ENCODE measurements at places on chromosomes 5 and 9.

DNA sequence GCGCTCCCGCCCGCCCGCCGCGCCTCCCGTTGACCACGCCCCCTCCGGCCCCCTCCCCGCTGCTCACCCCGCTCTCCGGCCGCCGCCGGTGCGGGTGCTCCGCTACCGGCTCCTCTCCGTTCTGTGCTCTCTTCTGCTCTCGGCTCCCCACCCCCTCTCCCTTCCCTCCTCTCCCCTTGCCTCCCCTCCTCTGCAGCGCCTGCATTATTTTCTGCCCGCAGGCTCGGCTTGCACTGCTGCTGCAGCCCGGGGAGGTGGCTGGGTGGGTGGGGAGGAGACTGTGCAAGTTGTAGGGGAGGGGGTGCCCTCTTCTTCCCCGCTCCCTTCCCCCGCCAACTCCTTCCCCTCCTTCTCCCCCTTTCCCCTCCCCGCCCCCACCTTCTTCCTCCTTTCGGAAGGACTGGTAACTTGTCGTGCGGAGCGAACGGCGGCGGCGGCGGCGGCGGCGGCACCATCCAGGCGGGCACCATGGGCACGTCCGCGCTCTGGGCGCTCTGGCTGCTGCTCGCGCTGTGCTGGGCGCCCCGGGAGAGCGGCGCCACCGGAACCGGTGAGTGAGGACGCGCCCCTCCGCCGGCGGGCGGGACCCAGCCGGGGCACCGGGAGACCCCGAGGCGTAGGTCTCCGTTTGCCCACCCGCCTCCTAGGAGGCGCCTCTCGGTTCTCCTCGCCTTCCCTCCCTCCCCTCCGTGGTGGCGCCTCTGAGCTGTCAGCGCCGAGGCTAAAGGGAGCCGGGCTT is at the start of gene VLDLR:
Gene VLDLR, plus strand, starts transcription at position 66 of the 739 bp plus-strand sequence. Its CDS starts 403 bp downstream, at position 469.
- peak; percentile 24 for DNase-seq

DNA sequence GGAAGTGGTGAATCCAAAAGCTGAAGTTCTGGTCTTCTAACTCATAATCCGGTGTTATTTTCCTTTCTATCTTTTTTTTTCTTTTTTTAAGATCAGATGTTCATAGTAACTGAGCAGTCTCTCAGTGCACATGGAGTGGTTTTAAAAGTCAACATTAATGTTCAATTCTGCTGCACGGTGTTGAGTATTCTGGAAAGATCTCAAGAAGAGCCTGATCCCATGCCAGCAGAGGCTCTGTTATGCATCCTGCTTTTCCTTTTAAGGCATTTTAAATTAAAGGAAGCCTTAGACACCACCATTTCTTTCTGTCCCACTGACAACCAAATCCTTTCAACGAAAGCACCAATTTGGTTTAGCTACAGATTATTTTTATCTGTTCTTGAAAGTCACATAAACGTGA is 33.4 kb downstream of the SEMA5A start:
- DNase-seq, result no peak

DNA sequence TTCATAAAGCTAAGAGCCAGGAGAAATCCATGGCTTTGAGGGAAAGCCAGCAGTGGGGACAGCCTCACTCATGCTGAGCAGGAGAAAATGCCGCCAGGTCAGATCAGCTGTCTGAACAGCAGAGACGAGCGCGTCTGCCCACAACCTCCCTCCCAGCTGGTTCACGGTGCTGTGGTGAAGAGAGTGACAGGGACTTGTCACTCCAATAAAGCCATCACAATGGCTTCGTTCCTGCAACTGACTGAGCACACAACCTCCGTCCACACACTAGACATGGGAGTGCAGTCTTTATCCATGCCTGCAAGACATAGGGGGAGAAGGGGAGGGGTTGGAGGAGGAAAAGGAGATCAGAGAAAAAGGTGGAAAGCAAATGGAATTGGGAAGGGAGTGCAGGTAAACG is 206.9 kb downstream of the GABBR2 start:
- no peak for DNase-seq

DNA sequence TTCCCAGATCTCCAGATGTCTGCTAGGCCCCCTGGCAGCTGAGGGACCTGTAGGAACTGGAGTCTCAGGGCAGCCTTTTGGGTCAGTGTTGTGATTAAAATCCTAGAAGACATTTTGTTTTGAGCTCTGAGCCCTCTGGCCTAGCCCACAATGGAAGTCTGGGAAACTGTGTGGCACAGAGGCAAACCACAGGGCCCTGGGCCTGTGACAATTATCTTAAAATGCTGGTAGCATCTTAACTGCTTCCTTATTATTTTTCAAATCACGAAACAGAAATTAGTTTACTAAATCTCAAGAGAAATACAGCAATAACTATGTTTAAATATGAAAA is 125.5 kb downstream of the STARD4 start:
- DNase-seq, result no peak

GRCh38 chr9:116435706-116436105 is 251.4 kb upstream of the TRIM32 start:
- no peak for DNase-seq

- DNase-seq, result no peak
Observed at GRCh38 chr9:6905850-6906375, 148.1 kb downstream of the KDM4C start.

DNA sequence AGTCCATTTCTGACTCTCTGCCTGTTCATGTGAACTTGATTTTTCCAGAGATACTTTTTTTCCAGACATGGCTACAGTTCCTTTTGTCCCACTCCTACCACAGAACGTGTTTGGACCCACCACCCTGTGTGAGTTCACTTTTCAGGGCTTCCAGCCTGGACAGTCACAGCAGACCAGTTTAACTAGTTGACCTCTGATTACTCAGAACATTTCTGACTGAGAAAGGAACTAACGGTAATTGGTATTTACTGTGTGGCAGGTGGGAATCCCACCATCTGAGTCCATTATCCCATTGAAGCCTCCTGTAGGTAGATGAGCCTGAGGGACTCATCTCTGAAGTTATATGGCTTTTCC is 210.1 kb downstream of the GOLPH3 start:
- DNase-seq, result no peak

DNA sequence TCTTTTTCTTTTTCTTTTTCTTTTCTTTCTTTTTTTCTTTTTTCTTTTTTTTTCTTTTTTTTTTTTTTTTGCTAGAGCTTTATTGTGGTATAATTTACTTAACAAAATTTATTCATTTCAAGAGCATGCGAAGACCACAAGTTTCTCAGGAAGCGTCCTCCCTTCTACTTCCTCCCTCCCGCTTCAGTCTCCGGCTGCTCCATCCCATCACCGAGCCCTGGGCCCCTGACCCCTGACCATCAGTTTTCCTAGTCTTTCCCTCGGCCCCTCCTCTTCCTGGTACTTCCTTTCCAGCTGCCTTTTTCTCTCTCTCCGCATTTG is 34.7 kb downstream of the C9orf152 start:
- no peak for DNase-seq

GRCh38 chr9:21812946-21813568 is 10.6 kb downstream of the MTAP start:
- peak; percentile 60 for DNase-seq

DNA sequence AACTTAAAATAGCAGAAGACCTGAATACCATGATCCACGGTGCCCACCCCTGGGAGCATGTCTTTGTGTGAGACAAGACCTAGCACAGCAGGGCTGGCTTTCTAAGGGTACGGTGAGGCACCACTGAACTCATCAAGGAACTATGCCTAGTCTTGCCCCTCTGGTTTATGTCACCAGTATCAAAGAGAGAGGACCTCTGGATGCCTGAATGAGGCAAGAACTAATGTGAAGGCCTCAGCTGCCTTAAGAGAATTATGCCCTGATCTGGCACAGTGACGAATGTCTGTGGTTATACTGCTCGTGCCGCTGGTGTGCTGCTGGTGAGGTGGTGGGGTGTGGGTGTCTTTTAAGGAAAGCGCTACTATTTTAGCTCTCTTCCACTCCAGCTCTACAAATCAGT is 23.0 kb downstream of the NREP start:
- peak; percentile 8 for DNase-seq

DNA sequence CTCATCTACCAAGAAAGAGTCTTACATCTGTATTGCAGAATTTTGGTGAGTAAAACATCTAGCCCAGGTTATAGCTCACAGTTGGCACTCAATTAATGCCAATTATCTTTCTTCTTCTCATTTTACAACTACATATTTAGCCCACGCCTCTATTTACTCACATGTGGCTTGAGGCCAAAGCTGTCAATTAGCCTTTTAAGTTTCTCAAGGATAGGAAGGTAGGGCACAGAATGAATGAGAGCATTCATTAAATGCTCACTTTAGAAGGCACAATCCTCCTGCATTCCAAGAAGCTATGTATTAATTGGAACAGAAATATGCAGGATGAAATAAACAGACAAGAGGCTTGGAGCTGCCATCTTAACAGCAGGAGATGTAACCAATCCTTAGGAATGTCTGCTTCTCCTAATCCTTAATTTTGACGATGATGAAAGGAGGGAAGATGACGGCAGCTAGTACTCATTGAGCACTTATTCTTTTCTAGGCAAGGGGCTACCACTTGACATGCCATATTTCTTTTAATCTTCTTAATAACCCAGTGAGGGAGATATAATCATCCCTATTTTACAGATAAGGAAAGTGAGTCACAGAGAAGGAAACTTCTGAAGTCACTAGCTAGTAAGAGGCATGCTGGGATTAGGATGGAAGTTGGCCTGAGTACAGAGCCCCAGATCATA is 30.8 kb upstream of the PANK3 start:
- no peak for DNase-seq

DNA sequence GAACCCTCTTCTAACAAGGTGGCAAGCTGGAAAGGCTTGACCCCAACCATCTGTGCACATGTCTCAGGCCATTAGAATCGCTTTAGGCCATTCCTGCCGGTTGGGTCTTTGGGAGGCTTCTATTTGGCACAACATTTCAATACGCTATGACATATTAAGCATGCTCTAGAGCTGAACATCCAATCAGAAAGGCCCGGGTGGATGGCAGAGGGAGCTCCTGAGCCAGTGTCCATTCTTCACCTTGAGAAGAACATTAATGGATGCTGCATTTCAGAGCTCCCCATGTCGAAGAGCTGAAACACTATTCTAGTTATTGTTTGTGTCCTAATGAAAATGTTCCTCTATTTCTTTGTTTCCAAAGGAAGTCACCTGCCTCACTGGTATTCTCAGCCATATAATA is 12.8 kb downstream of the SPATA9 start:
- no peak for DNase-seq

DNA sequence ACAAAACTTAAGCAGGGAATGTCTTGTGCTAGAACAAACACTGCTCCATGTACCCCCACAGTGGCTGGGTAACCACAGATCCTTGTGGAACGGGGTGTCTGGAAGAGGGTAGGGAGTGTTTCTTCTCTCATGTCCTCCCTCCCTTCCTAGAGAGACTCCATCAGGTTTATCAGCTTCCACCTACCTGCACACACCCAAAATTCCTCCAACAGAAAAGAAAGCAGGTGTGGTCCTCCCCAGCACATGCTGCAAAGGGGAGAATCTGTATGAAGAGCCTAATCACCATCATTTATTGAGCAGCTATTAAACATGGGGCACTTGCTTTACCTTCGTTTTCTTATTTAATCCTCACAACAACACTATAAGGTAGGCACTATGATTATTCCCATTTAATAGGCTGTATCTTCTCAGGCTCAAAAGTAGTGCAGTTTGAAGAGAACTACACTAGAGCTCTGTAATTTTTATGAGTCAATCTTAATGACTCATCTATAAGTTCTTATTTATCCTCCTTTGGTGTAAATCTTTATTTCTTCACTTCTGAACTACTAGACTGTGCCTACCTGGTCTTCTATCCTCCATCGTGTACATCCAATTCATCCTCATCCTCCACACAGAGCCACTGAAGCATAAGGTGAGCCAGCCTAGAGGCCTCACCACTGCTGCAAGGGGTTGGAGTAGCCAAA is 31.6 kb downstream of the C9orf40 start:
- DNase-seq, result no peak

DNA sequence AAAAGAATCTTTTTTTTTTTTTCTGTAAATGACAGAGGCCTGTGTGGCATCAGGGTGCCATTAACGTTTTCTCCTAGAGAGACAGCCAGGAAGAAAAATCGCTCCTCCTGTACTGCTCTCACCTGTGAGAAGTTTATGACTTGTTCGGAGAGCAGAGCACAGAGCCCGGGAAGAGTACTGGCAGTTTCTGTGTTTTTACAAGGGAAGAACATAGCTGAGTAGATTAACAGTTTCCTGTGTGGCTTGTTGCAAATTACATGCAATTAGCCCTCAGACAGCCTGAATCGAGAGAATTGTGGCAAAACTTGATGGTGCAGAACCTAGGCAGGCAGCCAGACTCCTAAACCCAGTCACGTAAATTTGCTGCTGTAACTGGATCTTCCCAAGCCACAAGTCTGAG is 32.1 kb downstream of the PRKACG start:
- DNase-seq, result no peak

DNA sequence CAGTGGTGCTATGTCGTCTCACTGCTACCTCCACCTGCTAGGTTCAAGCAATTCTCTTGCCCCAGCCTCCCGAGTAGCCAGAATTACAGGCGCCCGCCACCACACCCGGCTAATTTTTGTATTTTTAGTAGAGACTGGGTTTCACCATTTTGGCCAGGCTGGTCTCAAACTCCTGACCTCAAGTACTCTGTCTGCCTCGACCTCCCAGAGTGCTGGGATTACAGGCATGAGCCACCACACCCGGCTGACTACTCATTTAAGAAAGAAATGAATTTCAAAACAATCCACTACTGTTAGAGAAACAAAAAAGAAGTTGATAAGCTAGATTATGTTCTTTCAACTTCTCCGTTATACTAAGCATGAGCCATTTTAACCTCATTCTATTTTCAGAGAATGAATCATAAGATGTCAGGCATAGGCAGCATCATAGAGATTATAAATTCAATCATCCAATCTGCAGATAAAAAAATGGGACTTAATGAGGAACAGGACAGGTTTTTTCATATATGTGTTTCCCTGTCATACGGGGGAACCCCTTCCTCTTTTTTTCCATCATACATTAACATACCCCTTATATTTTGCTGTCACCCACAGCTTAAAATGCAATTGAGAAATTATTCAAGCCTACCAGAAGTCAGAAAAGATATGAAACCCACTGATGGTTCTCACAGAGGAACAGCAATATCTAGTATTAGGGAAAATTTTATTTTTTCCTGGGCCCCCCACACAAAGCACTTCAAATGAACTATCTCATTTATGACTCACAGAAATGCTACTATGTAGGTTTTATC is 26.5 kb upstream of the ADRB2 start:
- peak; percentile 32 for DNase-seq

DNA sequence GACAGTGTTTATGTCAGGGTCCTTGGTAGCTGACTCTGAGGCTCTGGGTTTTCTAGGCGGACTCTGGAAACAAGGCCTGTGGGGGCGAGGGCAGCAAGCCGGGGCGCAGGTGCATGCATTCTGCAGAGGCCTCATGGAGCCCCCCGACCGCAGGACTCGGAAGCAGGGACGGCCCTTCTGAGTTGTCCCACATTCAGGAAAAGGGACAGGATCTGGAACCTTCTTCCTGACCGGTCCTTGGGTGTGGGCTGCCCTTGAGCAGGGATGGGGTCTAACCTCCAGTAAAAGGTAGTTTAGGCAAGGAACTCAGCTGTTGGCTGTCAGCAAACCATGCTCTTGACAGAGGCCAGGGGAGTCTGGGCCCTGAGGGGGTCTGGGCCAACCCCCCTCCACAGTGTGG is 7.4 kb upstream of the COL5A1 start:
- no peak for DNase-seq

GRCh38 chr5:53373451-53374158 is 106.8 kb upstream of the FST start:
- no peak for DNase-seq

Data from stimulated activated CD4-positive, alpha-beta T cell treated with anti-CD3 and anti-CD28 coated beads, Interleukin-1b, Interleukin-23, amount 100 ng/mL, for 48 hours (primary cell).